CD4-positive, CD25-positive, alpha-beta regulatory T cell (primary cell): ENCODE measurements at places on chromosomes 4 and X.
A peak's percentile ranks its signal among the peaks of the same experiment; 100 is the strongest.

DNA sequence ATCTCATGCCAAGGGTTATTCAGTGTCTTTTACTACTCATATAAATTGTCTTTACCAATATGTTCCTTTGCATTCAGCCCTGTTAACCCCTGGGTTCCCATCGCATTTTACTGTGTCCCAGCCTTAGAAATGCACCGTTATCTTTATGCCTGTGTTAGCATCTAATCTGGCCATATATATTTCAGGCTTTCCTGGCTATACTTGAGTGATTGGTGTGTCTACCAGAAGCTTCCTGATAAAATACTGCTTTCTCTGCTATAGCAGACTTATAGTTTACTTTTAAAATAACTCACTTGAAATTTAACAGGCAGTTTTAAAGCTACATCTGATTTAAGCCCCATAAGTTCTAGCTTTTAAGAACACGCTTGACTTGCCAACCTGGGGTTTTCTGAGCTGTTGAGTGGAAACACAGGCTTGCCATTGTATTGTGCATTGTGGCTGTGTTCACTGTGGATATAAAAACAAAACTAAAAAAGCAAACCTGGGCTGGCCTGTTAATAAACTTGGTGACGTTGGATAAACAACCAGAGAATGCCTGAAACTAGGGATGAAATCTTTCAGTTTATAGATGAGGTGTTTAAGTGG lies 185.3 kb upstream of the TAPT1 start:
- no peak for DNase-seq

GRCh38 chr4:121304893-121305292 lies 75.9 kb downstream of the QRFPR start:
- no peak for DNase-seq

- DNase-seq, result no peak
Observed at GRCh38 chrX:51614353-51615012, 4.2 kb downstream of the CENPVL3 start.

DNA sequence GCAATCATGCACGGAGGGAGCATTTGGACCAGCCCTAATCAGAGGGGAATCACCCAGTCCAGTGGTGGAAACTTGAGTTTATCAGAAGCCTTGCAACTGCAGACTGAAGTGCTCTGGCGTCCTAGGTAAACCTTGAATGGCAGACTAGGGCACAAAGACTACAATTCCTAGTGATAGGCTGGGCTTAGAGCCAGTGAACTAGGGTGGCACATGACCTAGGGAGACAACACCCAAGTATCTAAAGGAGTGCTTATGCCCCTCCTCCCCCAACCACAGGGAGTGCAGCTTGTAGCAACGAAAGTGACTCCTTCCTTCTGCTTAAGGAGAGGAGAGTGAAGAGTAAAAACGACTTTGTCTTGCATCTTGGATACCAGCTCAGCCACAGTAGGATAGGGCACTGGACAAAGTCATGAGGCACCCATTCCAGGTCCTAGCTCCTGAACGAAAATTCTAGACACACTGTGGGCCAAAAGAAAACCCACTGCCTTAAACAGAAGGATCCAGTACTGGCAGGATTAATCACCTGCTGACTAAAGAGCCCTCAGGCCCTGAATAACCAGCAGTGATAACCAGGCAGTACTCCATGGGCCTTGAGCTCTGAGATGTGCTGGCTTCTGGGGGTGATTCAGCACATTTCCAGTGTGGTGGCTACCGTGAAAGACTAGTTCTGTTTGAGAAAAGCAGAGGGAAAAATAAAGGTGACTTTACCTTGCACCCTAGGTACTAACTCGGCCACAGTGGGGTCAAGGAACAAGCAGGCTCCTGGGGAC lies 58.7 kb upstream of the STARD8 start:
- DNase-seq, result no peak

DNA sequence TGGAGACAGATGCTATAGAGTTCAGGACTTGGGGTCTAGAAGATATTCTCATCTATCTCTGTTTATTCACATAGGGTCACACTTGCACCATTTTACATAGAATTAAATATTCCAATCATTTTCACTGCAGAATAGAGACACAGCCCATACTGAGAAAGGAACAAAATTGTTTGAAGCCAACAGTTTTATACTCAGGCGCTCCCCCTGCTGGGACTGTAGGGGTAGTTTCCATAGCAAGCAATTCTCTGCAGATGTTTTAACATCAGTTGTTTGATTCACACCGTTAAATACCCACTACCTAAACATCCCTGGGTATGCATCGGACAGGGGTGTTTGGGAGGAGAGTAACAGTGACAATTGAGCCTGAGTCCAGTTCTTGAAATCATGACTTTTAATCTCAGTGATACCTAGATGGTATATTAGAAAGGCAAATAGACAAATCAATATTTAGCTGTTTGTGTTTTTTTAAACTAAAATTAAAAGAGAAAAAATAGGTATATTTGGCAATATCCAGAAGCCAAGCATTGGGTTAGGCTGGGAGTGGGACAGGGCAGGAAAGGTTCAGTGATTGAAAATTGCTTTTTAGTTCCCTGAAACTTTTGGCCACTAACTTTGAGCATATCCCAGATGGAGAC lies 33.8 kb downstream of the LONRF3 start:
- DNase-seq, result peak; percentile 19

DNA sequence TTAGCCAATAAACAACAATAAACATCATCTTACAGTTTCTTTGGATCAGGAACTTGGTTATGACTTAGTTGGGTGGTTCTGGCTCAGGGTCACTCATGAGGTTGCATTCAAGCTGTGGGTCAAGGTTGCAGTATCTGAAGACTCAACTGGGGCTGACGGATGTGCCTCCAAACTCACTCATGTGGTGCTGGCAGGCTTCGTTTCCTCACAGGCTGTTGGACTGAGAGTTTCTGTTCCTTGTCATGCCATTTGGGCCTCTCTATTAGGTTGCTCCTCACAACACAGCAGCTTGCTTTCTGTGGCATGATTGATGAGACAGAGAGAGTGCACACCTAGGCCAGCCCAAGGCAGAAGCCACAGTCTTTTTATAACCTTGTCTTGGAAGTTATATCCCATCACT lies 20.7 kb downstream of the FRMPD3 start:
- no peak for DNase-seq

DNA sequence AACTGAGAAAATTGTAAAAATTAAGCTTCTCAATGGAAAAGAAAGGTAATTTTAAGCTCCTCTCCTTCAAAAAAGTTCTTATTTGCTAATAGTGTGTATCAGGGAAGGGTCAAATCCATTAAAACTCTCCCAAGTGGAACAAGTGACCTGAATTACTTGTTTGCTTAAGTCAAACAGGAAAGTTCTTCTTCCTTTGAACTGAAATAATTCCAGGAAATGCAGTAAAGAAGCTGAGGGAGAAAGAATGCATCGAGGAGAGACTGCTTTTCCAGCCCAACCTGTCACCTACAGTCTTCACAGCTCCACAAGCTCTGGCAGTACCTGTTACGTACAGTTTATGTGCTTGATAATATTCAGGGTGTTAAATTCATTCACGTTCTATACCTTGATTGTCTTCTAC lies 131.1 kb downstream of the KLHL8 start:
- DNase-seq, result no peak

DNA sequence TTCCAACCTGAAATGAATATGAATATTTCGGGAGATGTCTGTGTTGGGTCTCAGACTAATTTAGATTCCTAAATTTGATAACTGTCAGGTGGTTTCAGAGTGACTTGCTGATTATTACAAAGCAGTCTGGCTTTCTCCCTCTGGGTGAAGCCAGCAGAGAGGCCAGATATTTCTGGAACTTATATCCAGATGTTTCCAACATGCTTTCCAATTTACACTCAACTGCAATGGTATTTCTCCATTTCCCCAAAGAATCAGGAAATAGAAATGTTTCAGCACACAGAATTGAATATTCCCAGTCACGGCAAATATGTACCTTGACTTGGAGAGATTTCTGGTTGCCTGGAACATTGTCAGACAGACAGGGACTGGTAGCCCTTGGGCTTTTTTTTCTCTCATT lies 48.5 kb upstream of the EGFL6 start:
- no peak for DNase-seq

DNA sequence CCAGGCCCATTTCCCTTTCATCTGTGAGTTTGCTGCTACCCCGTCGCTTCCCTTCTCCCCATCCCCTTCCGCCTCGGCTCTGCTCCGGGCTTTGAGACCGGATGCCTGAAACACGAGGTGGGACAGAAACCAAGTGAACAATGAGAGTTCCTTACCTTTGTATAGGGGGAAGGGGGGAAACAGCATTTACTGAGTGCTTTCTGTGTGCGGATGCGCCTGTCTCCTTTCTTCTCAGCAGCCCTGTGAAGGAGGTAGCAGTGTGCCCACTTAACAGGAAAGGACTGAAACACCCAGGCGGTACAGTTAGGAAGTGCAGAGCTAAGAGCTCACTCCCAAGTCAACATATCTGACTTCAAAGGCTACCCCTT lies 43.2 kb upstream of the TMSB15B start:
- DNase-seq, result peak; percentile 3

GRCh38 chrX:136822337-136823095 lies 41.8 kb upstream of the ARHGEF6 start:
- DNase-seq, result no peak
